Stimulated activated CD4-positive, alpha-beta T cell treated with anti-CD3 and anti-CD28 coated beads, Interleukin-15, amount 100 ng/mL, for 1 hour (primary cell): ENCODE measurements at places on chromosomes 7 and 10.

DNA sequence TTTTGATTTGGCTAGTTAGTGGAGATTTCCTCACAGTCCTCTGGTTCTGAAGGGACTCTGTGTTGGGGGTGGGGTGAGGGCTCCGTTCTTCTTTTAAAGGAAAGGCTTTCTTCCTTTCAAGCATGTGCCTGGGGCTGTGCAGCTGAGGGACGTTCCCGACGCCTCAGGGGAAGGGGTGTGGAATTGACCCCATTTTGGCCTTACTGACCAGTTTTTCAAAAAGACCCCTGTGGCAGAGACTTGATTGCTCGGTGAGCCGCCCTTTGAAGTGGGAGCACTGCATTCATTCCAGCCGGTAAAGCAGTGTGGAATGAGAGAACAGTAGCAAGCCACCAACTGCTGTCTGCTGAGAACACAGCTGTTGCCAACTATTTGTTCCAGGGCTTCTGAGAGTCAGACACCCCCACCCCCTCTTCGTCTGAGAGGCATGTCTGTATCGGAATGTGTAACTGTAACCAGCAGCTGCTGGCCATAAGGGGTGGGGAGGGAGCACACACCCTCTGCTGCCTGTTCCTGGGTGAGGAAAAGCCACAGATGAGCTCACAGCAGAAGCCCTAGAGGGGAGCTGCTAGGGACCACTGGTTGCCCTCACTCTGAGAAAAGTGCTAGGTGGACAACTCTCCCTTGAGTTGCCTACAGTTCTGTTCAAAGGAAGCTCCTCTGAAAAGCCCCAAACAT lies 33.2 kb downstream of the WBP1L start:
- no peak for DNase-seq

GRCh38 chr7:139731802-139732470 lies 45.9 kb downstream of the HIPK2 start:
- DNase-seq, result no peak

DNA sequence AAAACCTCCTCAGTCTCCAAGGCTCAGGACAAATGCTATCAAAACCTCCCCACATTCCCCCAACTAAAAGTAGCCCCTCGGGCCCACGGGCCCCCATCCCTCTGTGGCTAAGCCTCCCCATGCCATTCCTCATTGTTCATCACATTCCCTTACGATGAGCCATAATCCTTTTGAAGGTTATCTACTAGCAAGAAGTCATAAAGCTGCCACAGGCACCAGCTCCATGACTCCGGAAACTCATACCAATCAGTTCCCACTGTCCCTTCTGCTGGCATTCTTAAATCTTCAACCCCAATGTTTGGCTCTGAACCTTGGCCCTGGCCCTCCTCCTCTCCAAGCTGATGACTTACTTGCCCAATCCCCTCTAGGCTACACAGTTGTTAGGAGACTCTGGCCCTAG lies 19.4 kb upstream of the TM9SF3 start:
- no peak for DNase-seq

DNA sequence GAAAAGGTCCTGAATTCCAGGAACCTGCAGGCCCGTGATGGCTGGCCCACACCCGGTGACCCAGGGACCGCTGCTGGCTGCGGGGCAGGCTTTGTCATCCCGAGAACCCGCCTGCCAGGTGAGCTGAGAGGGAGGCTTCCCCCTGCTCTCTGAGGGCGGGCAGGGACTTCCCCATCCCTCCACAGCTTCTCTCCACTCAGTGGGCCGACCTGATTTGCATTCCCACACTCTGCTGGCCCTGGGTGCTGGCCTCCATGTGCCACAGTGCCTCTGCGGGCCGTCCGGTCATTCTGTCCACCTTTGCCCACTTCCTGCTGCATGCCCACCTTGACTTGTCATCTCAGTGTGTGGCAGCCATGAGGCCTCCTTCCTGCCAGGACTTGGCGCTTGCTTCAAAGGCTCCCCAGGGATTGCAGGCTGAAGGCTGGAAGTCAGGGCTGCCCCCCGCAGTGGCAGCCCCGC lies 35.3 kb downstream of the PALD1 start:
- no peak for DNase-seq

- no peak for DNase-seq
These were observed 22.6 kb downstream of the CDK1 start for GRCh38 chr10:60800918-60801317.

DNA sequence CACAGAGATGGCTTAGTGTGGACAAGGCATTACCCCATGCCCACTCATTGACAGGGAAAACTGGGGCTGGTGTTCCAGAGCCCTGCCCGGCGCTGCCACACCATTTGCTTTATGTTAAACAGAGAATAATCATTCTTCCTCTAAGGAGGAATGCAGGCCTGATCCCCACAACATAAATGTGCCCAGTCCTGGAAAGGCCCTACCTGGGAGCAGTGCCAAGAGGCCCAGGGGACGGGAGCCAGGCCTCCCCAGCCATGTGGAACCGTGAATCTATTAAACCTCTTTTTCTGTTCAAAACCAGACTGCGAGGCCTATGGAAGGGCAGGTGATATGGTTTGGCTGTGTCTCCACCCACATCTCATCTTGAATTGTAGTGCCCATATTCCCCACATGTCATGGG lies 264.1 kb downstream of the GRID1 start:
- no peak for DNase-seq

- DNase-seq, result no peak
These were observed 169.0 kb upstream of the TMEM229A start for GRCh38 chr7:124201768-124202349.

GRCh38 chr7:157877298-157878090 lies 540.7 kb downstream of the DNAJB6 start:
- DNase-seq, result no peak

- DNase-seq, result no peak
These were observed 89.5 kb downstream of the ALOX5 start for GRCh38 chr10:45463244-45464116.

- DNase-seq, result no peak
These were observed 1.8 kb downstream of the UFSP1 start for GRCh38 chr7:100887516-100888290.

DNA sequence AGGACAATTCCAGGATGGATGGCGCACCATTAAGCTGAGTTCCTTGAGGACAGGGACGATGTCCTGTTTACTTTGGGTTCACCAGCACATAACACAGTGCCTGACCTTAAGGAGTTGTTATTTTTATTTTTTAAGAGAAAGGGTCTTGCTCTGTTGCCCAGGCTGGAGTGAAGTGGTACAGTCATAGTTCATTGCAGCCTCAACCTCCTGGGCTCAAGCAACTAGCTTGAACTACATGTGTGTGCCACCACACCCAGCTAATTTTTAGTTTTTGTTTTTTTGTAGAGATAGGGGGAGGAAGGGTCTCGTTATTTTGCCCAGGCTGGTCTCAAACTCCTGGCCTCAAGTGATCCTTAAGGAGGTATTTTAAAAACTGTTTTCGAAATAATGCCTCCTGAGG lies 1.7 kb upstream of the CALU start:
- no peak for DNase-seq

GRCh38 chr7:155570991-155571390 lies 24.6 kb upstream of the CNPY1 start:
- DNase-seq, result no peak

DNA sequence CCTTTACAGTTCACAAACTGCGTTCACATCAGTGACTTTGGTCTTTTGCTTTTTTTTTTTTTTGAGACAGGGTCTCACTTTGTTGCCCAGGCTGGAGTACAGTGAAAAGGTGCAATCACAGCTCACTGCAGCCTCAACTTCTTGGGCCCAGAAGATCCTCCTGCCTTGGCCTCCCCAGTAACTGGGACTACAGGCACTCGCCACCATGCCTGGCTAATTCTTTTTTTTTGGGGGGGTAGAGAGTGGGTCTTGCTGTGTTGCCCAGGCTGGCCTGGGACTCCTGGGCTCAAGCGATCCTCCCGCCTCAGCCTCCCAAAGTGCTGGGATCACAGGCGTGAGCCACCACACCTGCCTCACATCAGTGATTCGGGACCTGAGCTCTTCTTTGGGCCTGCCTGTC lies 35.7 kb upstream of the UNCX start:
- no peak for DNase-seq

- DNase-seq, result no peak
These were observed 657.8 kb downstream of the SORCS1 start for GRCh38 chr10:106506526-106507283.

DNA sequence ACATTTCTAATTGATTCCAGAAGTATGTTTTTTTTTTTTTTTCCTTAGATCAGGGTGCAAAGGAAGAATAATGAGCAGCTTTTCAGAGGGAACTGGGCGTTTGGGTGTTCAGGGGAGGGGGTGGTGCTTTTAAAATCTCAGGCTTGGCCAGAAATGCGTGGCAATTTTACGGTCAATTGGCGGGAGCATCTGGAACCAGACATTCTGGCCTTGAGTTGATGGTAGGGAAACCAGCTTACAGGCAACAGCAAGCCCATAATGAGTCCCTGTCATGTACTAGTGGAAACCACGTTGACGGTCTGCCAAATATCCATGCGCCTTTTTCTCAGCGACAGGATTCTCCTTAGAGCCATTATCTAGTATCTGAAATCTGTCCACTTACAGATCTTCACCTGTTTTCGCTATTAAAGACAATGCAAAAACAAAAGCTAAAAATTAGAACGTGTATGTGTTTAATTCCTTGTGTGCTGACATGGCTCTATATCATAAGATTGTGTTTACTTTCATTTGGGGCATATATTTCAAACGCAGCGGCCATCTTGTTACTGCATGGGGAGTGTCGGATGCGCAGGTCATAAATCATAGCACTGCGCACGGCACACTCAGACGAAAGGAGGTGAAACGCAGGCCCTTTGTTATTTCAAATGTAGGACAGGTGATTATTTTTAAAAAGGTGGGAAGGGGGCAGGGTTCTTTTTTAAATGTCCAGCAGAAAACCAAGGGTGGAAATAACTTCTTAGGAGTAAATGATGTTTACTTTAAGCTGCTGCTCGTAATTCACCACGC lies 209.2 kb downstream of the AGMO start:
- DNase-seq, result no peak

DNA sequence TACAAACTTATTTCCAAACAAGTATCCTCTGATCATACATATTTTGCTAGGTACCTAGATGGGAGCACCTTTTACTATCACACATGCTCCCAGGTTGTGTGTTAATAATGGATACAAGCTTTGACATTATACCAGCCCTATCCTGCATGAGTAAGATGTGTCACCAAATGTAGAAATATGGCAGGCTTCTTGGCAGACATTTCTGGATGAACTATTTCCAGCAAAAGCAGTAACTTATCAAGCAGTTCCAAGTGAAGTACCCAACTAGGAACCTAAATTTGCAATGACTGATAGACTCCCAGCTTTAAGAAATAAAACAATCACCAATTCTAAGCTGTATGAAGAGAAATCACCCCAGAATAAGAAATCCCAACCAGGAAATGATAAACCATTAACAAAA lies 103.7 kb upstream of the TMEM72 start:
- no peak for DNase-seq

DNA sequence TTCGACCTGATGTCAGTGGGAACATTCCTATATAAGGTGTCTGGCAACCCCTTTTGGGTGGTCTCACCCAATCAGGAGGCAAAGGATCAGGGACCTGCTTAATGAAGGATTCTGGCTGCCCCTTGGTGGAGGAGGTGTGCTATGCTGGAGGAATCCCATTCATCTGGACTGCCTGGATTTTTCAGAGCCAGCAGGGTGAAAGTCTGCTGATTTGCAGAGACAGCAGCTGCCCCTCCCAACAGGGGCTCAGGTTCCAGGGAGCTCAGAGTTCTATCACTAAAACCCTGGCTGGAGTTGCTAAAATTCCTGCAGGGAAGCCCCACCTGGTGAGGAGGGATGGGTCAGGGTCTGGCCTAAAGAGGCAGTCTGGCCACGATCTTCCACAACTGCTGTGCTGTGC lies 398.5 kb upstream of the CNTNAP2 start:
- DNase-seq, result no peak

GRCh38 chr7:11294218-11294617 lies 320.5 kb downstream of the PHF14 start:
- DNase-seq, result no peak

GRCh38 chr7:78377532-78377931 lies 579.0 kb downstream of the PHTF2 start:
- no peak for DNase-seq

GRCh38 chr10:29306688-29307087 lies 17.8 kb downstream of the LYZL1 start:
- no peak for DNase-seq

DNA sequence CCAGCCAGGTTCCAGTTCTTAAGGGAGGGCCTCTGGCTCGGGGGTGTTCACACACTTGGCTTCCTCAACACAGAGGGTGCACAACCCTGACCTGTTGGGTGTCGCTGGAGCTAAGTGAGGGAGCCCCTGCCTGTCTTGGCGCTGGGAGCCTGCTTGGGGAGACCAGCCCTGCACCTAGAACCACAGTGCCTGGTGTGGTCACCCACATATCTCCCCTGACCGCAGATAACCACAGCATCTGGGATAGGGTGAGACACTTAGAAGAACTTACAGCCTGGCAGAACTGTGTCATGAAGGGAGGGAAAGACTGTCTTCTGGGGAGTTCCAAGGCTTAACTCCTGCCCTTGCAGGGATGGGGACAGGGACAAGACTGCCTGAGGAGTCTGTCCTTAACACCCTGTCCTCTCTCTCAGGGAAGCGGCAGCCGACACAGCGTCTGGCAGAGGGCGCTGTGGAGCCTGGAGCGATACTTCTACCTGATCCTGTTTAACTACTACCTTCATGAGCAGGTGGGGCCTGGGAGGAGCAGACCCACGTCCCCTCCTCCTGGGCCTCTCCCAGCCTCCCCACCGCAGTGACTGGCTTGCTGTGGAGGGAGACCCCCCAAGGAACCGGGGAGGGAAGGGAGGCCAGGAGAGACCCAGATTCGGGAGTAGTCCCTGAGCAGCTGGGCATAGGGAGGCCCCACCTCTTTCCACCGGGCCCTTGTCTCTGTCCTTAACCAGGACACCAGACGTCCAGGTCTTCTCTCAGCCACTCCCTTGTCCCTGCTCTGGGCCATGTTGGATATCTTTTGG lies 59.0 kb downstream of the PALD1 start:
- no peak for DNase-seq

DNA sequence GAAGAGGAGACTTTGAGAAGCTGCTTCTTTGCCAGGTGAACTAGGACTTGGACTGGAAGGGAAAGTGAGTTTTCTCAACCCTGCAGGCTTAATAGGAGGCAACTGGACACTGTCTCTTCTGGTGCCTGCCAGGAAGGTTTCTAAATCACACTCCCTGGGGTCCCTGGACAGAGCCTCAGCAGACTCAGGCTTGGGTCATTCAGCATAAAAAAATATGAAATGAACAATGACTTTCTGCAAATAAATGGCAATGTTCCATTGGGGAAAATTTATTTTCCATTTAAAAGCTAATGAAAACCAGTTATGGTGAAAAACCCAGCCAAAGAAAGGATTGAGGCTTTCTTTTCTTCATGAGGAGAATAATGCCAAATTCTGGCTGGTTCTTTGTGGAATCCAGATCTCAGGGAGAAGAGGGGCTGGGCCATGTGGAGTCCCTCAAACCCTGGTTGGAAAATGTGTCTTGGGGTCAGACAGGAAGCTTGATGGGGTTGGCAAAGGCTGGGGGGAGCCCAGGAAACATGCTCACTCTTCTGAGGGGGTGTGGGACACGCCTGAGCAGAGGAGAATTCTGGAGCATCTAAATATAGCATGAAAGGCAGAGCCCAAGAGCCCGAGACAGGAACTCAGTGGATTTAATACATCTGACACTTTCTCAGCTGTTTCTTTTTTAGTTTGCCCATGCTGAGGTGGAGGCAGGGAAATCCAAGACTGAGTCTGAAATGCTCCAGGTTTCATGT lies 65.2 kb upstream of the EMX2 start:
- no peak for DNase-seq
